ENCODE measurements at places on chromosomes 7 and 10.

DNA sequence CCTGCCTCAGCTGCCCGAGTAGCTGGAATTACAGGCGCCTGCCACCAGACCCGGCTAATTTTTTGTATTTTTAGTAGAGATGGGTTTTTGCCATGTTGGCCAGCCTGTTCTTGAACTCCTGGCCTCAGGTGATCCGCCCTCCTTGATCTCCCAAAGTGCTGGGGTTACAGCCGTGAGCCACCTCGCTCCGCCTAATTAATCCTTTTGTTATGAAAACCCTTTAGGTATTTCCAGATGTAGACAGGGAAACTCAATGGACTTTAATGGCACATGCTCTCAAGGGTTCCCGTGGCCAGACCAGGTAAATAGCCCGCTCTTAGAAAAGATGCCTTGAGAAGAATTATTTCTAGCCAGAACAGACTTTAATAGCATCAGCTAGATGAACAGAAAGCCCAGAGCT lies 19.7 kb upstream of the EXOC4 start:
- no peak for DNase-seq

DNA sequence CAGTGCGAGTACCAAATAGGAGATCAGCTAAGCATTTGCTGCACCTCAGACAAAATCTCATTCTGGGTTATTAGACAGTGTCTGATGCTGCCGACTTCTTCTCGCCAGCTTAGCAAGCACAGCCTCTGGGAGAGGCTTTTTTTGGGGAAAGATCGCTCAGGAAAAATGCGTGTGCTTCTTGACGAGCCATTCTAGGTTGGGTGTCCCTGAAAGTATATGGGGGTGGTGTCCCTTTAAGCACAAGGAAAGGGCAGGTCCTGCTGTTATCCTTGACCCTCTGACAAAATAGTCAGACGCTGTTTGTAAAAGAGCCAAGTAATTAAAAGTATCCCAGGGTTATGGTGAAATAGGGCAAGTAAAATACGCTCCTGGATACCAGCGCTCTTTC lies 540.1 kb upstream of the FZD8 start:
- DNase-seq = no peak

DNA sequence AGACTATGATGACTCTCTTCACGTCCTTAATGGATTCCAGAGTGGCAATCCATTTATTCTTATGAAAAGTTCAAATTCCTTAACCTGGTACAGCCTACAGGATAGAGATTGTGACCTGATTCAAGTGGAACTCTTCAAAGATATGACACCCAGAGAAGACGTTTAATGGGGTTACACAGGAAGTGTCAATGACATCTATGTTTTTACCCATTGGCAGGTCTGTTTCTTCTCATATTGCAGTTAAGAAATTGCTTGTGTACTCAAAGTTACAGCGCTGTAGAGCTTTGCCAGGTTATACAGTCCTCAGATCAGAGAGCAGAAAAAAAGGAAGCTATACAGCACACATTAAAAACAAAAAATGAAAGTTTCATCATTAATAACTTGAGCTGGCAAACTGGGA lies 367.4 kb downstream of the THSD7A start:
- DNase-seq = no peak

- DNase-seq = no peak
These were observed 536.8 kb upstream of the NRP1 start for GRCh38 chr10:33871061-33871956.

DNA sequence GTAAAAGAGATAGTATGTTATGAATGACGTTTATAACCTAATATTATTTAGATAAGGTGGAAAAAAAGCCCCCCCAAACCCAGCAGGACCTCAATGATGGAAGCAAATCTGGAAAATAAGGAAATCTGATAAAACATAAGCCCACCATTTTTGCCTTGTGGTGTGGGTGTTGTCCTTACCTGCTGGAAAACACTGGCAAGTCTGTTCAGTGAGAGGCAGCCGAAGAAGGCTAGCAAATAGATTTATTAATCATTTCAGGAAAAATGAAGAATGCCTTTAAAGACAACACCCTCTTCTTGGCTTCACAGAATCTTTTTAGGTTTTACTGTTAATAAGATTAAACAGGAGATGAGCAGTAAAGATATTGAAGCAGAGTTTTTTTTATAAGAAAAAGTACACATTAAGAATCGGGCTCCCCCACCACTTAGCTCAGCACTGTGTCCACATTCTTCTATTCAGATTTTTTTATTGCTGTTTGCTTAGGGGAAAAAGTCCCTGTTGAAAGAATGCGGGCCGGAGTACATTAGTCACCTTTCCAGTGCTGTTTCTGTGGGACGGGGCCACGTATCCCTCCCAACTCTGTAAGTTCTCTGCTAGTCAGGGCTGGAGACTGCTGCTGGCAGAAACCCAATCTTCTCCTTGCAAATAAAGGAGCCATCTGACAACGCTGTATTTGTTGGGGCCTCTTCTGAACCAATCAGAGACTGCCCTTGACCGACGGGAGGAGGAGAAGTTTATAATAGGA lies 104.1 kb downstream of the EVX1 start:
- peak; percentile 39 for DNase-seq

GRCh38 chr10:42982891-42983506 lies 93.9 kb upstream of the RET start:
- DNase-seq = no peak

GRCh38 chr10:80146918-80147317 lies 14.4 kb downstream of the PLAC9 start:
- no peak for DNase-seq

- DNase-seq = no peak
These were observed 107.7 kb upstream of the NFE2L3 start for GRCh38 chr7:26044320-26044719.

- DNase-seq = no peak
These were observed 31.9 kb downstream of the RPS24 start for GRCh38 chr10:78065611-78066010.

- DNase-seq = no peak
These were observed 2.2 kb upstream of the ABHD11 start for GRCh38 chr7:73740771-73741170.

GRCh38 chr7:36985866-36986400 lies 261.6 kb upstream of the AOAH start:
- no peak for DNase-seq

GRCh38 chr7:69419934-69420333 lies 178.3 kb upstream of the AUTS2 start:
- DNase-seq = no peak

- DNase-seq = peak; percentile 18
These were observed 173.1 kb upstream of the LRRTM3 start for GRCh38 chr10:66752714-66753113.

DNA sequence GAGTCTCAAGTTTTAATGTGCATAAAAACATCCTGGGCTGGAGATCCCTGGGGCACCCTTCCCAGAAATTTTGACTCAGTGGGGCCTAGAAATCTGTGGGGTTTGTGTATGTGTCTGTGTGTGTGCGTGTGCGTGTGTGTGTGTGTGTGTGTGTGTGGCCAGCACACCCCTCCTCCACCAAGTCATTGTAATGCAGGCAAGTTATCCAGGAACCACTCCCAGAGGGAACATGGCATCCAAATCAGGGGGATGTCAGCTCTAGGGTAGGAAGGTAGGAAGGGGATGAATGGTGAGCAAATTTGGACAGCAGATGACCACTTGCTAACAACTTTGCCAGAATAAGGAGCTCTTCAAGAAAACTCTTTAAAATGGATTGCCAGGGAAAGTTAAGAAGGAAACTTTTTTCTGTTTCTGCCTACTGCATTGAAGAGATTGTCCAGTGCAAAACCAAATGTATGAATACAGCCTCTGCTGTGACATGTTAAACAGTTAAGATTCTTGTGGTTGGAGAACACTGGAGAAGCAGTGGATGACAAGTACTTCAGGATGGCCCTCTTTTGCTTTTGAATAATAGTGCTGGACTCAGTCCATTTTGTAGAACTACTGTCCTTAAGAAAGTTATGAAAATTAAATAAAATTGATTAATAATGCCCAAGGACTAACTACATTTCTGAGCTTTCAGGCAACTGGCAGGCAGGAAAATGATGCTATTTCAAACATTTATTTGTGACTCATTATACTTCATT lies 12.3 kb downstream of the STAMBPL1 start:
- DNase-seq = peak; percentile 75

GRCh38 chr10:124674768-124675222 lies 69.4 kb downstream of the FAM53B start:
- no peak for DNase-seq

GRCh38 chr10:10125676-10126075 lies 892.0 kb upstream of the CELF2 start:
- no peak for DNase-seq

- no peak for DNase-seq
These were observed 176.3 kb upstream of the LRGUK start for GRCh38 chr7:133950855-133951254.

GRCh38 chr7:2651847-2652735 lies 20.3 kb downstream of the TTYH3 start:
- DNase-seq = no peak

DNA sequence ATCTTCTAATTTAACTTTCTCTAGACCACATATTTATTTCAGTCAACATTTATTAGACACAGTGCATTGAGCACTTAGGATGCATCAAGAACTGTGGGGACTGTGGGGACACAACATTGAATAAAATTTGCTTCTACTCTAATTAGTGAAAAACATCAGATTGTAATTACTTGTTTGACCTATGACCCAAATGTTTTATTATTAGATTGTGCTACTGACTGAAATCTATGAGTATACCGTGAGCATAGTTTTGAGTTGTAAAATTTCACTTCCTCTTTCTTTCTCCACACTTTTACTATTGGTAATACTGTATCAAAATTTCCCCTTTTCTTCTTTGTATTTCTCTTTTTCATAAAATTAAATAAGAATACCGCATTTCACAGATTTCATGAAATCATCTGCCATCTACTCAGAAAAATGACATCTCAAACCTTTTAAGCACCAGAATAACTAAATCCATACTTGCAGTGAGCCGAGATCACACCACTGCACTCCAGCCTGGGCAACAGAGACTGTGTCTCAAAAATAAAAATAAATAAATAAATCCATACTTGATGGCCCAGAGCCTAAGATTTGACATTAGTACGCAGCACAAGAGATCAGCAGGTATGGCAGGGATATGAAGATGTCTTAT lies 25.4 kb upstream of the INPP5F start:
- no peak for DNase-seq

DNA sequence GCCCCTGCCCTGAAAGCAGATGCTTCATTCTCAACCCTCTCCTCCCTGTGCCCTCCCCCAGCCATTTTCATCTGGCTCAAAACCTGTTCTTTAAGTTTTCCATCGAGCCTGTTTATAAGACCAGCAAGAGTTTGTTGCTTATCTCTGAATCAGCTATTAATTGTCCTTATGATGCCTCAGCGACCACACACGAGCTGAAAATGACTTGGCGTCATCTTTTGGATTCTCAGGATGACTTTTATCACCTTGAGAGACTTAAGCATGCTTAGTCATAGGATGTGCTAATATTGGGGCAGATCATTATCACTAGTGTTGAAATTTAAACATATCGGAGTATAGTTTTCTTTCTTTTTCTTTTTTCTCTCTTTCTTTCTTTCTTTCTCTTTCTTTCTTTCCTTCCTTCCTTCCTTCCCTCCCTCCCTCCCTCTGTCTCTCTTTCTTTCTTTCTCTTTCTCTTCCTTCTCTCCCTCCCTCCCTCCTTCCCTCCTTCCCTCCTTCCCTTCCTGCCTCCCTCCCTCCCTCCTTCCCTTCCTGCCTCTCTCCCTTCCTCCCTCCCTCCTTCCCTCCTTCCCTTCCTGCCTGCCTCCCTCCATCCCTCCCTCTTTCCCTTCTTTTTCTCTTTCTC lies 184.5 kb downstream of the PHTF2 start:
- DNase-seq = peak; percentile 8

DNA sequence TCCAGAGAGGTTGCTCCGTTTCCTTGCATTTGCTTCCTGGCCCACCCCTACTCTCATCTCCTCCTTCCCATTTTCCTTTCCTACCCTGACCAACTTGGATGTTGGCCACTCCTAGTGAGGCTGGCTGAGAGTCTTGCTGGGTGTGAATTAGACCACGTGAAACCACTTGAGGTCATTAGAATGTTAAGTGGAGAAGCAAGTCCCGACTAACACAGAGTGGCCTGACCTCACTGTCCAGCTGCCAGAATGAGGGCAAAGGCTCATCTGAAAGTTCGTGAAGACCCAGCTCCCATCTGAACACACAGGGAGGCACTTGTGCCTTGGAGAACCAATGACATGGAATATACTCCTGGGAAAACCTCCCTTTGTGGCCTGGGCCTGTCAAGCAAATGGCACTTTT lies 80.8 kb downstream of the WDR11 start:
- no peak for DNase-seq

- peak; percentile 64 for DNase-seq
These were observed 233.1 kb upstream of the PHYHIPL start for GRCh38 chr10:58943256-58943890.

- DNase-seq = no peak
These were observed 27.3 kb upstream of the KMT2E start for GRCh38 chr7:104986628-104987259.

- no peak for DNase-seq
These were observed 113.3 kb downstream of the DOCK4 start for GRCh38 chr7:112092709-112093395.

GRCh38 chr10:81920213-81920829 lies 45.3 kb downstream of the NRG3 start:
- peak; percentile 23 for DNase-seq

GRCh38 chr7:79132844-79133451 lies 320.5 kb downstream of the MAGI2 start:
- DNase-seq = peak; percentile 4

DNA sequence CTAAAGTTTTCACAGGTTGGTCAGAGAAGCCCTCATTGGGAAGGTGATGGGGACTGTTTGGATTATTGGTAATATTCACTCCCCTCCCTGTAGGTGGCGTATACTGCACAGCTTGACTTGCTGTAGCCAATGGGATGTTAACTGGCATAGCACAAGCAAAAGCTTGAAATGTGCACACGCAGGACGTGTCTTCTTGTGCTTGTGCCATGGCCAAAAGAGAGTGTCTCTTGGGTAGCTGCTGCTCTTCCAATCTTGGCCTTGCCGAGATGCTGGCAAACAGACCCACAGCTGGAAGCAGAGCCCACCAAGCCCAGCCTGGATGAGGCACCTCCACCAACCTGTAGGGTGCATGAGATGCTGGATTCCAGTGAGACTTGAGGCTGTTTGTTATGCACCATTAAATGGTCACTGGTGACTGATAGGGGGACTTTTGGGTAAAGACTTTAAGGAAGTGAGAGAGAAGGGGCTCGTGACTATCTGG lies 266.0 kb downstream of the GRID1 start:
- DNase-seq = peak; percentile 2

DNA sequence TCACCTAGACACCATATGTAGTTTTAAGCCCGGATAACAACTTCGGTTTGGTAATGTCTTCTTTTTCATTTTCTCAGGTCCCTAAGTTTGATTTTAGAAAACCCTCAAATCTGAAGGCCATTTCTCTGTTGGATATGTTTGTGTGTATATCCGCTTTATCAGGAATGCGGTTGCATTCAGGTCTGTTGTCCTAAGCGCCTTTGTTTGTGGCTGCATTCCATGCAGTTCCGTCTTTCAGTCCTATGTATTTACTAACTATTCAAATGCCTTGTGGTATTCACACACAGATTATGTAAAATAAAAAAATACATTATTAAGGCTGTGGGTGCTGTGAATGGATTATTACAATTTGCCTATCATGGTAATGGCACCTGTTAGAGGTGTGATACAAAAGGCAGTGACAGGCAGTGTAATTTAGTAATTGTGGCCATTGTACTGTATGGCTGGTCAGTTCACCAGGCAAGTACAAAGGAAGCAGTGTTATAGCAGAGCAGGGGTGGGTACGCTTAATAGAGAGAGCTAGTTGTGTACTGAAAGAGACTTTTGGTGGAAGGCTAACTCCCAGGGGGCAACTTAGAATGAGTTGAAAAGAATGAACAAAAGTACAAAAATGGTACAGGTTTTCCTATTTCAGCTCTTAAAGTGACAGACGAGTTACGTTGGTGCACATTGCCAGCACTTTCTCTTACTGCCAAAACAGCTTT lies 136.4 kb downstream of the VTI1A start:
- no peak for DNase-seq

Measured in choroid plexus epithelial cell (primary cell).